Activated naive CD8-positive, alpha-beta T cell treated with anti-CD3 and anti-CD28 coated beads for 36 hours (primary cell): ENCODE measurements at places on chromosomes 4 and X. TPM values are rescaled to one million over a fixed set of nuclear protein-coding genes. Genes with fewer than 3 reads are reported as not detected.

GRCh38 chr4:25654971-25655963, at the start of gene SLC34A2:
Gene SLC34A2, plus strand, starts transcription at chr4:25655851. Its CDS starts 6,650 bp downstream, at chr4:25662501.
- H3K27me3 ChIP-seq: peaks cover 32% of the 10 kb centered on the region
- no peak within 1 kb of the TSS for H3K4me3 ChIP-seq
- peaks cover 5% of the 10 kb centered on the region for H3K4me1 ChIP-seq
- H3K27ac ChIP-seq: no peak within 1 kb of the TSS

DNA sequence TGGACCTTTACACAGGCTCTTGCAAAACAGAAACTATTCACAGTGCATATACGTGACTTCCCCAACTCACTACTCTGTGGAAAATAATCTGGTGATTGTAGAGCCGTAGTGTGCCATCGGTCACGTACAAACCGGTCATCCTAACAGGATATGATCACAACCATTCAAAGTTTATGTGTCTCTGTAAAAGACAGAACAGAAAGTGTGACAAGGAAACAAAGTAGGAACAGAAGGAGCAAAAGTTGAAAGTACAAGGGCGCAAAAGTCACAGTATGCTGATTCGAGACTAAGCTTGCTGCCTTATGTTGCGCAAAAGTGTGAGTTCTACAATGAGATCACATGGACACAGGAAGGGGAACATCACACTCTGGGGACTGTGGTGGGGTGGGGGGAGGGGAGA, 18.6 kb downstream of the MEPE start:
- DNase-seq: no peak
- peaks cover 7% of the 10 kb centered on the region for H3K4me1 ChIP-seq
- H3K27ac ChIP-seq: no peak overlapping the region
- H3K4me3 ChIP-seq: no peak overlapping the region

DNA sequence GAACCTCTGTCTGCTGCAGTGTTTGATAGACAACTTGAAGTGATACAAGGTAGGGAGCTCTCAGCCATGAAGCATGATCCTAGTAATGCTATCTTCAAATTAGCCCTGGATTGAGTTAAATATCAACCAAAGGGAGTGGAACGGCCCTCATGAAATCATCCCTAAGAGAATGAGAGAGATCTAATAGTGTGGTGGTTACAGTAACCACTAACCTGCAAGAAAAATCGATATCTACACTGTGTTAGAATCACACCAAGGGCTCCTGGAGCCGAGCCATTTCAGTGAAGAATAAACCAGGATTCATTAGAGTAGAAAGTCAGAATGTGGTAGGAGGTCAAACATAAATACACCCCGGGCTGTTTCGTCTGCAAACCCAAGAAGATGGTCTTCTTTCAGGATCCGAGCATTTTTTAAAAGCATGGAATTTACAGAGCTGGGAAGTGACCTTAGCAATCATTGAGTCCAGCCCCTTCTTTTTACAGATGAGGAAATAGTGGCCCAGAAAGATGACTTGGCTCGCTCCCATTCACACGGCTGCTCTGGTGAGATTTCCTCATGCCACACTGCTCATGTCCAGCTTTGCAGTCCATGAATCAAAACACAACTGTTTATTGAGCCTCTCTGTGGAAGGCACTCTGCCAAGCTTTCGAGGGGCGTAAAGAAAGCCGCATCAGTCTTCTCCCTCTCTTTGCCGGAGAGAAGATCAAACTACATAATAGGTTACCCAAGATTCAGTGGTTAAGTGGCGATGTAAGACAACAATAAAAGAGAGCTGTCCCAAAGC, 5.5 kb upstream of the DCTD start:
- no peak for DNase-seq
- H3K4me1 ChIP-seq: peaks cover 19% of the 10 kb centered on the region
- H3K36me3 ChIP-seq: no peaks in the 10 kb centered on the region
- H3K27me3 ChIP-seq: peaks cover 5% of the 10 kb centered on the region
- H3K4me3 ChIP-seq: no peak overlapping the region
- no peak overlapping the region for H3K27ac ChIP-seq

- no peak for DNase-seq
- H3K27ac ChIP-seq: no peak overlapping the region
- H3K27me3 ChIP-seq: no peaks in the 10 kb centered on the region
- H3K4me3 ChIP-seq: no peak overlapping the region
- H3K4me1 ChIP-seq: peaks cover 4% of the 10 kb centered on the region
- peaks cover 16% of the 10 kb centered on the region for H3K36me3 ChIP-seq
Measured at GRCh38 chrX:7062276-7062675, 85.2 kb upstream of the STS start.

- H3K4me3 ChIP-seq: peak within 1 kb of the TSS; percentile 71
- peaks cover 58% of the 10 kb centered on the region for H3K27me3 ChIP-seq
- peak; percentile 45 for DNase-seq
- H3K36me3 ChIP-seq: no peaks in the 10 kb centered on the region
- no peak within 1 kb of the TSS for H3K27ac ChIP-seq
Measured at GRCh38 chr4:108762559-108763225, at the start of gene ETNPPL. Gene ETNPPL, minus strand, starts transcription at chr4:108763053. Its CDS starts 155 bp downstream, at chr4:108762898.

DNA sequence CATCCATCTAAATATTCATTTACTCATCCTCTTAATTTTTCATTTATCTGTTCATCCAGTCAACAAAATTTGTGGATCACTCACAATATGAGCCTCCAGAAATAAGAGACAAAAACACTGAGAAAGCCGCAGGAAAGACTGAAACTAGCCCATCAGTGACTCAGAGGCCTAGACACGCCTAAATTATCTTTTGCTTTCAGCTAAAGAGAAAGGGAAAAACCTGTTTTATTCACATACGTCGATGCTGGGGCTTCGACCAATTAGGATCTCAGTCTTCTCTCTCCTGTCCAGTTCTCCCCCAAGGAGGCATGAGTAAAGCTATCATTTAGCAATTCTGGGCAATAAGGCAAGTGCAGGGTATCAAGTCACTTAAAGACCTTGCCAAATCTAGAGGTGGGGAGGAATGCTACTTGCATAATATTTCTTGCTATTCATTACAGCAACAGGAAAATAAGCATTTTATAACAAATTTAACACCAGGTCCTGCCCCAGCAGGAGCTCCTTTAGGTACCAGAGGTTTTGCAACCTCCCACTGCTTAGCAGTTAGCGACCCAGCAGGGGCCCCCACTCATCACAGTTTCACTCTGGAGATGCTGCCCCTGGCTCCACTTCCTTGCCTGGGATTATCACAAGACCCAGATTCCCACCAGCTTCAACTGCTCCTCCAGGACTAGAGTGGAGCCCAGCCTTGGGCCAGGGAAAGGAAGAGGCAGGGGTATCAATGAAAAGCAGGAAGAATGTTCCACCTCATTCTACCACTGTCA, 30.1 kb upstream of the TMEM154 start:
- H3K4me3 ChIP-seq: no peak overlapping the region
- peaks cover 2% of the 10 kb centered on the region for H3K4me1 ChIP-seq
- peaks cover 4% of the 10 kb centered on the region for H3K36me3 ChIP-seq

GRCh38 chr4:79442422-79442821, 34.4 kb upstream of the GK2 start:
- H3K27ac ChIP-seq: no peak overlapping the region
- H3K4me3 ChIP-seq: no peak overlapping the region
- H3K27me3 ChIP-seq: peaks cover 10% of the 10 kb centered on the region
- H3K4me1 ChIP-seq: no peaks in the 10 kb centered on the region
- no peak for DNase-seq

- DNase-seq: no peak
- H3K27me3 ChIP-seq: no peaks in the 10 kb centered on the region
- no peaks in the 10 kb centered on the region for H3K36me3 ChIP-seq
- no peak overlapping the region for H3K4me3 ChIP-seq
Measured at GRCh38 chr4:147247579-147247978, 233.3 kb upstream of the EDNRA start.

Gene OPN1MW
- not detected for total RNA-seq

Gene SHROOM2
- total RNA-seq: not detected
